ENCODE measurements at places on chromosomes 7 and 10.

GRCh38 chr7:40850017-40850416 lies 715.2 kb downstream of the SUGCT start:
- no peaks in the 10 kb centered on the region for H3K27me3 ChIP-seq
- H3K27ac ChIP-seq, result no peak overlapping the region
- H3K4me3 ChIP-seq, result no peak overlapping the region
- H3K36me3 ChIP-seq, result no peaks in the 10 kb centered on the region

DNA sequence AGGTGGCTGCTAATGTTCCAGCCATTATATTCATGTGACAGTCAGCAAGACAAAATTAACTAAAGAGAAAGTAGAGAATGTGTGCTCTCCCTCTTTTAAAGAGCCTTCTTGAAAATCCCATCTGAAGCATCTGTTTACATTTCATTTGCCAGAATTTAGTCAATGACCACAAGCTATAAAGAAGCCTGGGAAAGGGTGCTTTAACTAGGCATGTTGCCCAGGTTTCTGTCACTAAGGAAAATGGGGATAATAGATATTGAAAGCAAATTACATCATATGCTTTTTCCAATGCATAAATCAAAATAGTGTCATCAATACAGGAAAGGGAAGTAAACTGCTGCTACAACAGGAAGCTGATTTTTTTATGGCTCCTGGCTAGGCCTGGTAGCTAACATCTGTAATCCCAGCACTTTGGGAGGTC lies 67.7 kb downstream of the ELAPOR2 start:
- no peak overlapping the region for H3K4me3 ChIP-seq
- H3K27ac ChIP-seq, result no peak overlapping the region
- no peaks in the 10 kb centered on the region for H3K27me3 ChIP-seq
- H3K4me1 ChIP-seq, result peaks cover 7% of the 10 kb centered on the region

GRCh38 chr7:124633740-124634139 lies 131.9 kb downstream of the GPR37 start:
- no peaks in the 10 kb centered on the region for H3K4me1 ChIP-seq
- no peak for DNase-seq
- H3K27me3 ChIP-seq, result no peaks in the 10 kb centered on the region
- H3K27ac ChIP-seq, result no peak overlapping the region
- H3K4me3 ChIP-seq, result no peak overlapping the region

- no peak overlapping the region for H3K4me3 ChIP-seq
- DNase-seq, result no peak
- H3K27me3 ChIP-seq, result no peaks in the 10 kb centered on the region
- peaks cover 85% of the 10 kb centered on the region for H3K36me3 ChIP-seq
Observed at GRCh38 chr7:130877236-130877990, 143.4 kb upstream of the KLF14 start.

DNA sequence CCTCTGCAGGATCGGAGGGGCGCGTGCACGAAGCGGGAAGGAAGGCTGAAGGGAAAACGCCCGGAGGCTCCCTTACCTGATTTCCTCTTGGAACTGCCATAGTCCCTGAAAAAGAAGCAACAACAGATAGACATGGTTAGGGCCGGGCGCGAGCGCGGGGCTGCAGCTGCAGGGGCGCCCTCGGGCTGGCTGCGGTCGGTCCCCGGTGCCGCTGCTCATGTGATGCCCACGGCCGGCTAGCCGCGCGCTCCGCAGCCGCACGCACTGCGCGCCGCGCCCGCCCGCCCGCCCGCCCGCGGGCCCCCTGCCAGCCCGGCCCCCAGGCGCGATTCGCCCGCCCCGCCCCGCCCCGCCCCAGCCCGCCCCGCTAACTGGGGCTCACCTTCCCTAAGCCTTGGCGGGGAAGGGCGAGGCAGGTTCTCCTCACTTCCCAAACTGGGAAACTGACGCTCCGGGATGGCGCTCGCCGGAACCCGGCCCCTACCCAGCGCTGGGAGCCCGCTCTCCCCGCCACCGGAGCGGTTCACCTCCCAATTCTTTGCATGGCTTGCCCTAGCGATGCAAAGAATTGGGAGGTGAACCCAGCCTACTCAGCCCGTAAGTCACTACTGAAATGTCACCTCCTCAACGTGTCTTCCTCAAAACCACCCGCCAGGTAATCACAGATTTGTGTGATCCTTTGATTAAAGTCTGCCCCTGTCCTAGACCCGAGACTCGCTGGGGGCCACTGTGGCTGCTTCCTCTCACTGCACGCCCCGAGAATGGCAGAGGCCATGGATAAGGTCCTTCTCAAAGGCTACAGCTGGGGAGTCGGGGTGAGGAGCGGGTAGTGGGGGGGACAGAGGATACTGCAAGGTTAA lies 162.2 kb downstream of the SH3PXD2A start:
- H3K36me3 ChIP-seq, result peaks cover 17% of the 10 kb centered on the region
- H3K4me1 ChIP-seq, result peaks cover 23% of the 10 kb centered on the region
- peak overlapping the region; percentile 92 for H3K27ac ChIP-seq
- no peak overlapping the region for H3K4me3 ChIP-seq

- no peak overlapping the region for H3K4me3 ChIP-seq
- DNase-seq, result no peak
- no peaks in the 10 kb centered on the region for H3K36me3 ChIP-seq
Observed at GRCh38 chr7:24505968-24506367, 67.3 kb upstream of the PALS2 start.

- no peak overlapping the region for H3K27ac ChIP-seq
- H3K4me3 ChIP-seq, result no peak overlapping the region
- no peaks in the 10 kb centered on the region for H3K27me3 ChIP-seq
- DNase-seq, result no peak
- no peaks in the 10 kb centered on the region for H3K4me1 ChIP-seq
- H3K36me3 ChIP-seq, result no peaks in the 10 kb centered on the region
Observed at GRCh38 chr7:98276241-98276761, 5.2 kb upstream of the BRI3 start.

GRCh38 chr7:126727930-126728391 lies 524.8 kb downstream of the GRM8 start:
- no peak for DNase-seq
- peaks cover 7% of the 10 kb centered on the region for H3K4me1 ChIP-seq
- H3K4me3 ChIP-seq, result no peak overlapping the region
- H3K27ac ChIP-seq, result peak overlapping the region; percentile 43
- H3K36me3 ChIP-seq, result no peaks in the 10 kb centered on the region
- no peaks in the 10 kb centered on the region for H3K27me3 ChIP-seq

DNA sequence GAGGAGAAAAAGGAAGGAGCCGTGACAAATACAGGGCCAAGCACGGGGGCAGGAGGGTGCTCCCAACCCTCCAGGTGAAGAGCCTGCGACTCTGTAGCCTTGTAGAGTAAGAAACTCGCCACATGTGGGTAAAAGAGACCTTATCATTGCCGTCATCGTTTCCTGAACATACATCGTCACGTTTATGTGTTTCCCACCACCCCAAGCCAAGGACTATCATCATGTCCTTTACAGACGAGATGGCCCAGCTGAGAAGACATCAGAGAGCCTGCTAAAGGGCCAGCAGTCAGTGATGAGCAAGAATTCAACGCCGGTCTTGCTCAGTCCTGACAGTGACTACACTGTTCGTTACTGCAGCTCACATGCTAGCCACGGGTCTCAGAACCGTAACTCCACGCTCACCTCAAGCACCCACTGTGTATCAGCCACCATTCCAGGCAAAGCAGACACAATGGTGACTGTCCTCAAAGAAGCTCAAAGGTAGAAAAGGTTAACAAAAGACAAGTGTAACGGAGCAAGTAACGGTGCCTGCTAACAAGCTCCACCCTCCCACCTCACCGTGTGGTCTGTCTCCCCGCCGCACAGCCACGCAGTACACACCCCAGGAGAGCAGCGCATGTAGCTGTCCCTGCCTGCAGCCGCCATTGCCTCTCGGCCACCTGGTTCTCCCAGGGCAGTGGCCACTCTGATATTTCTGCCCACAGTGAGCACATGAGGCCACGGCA lies 147.8 kb downstream of the MAD1L1 start:
- H3K4me1 ChIP-seq, result no peaks in the 10 kb centered on the region
- H3K36me3 ChIP-seq, result no peaks in the 10 kb centered on the region
- no peak overlapping the region for H3K27ac ChIP-seq
- H3K4me3 ChIP-seq, result no peak overlapping the region
- no peak for DNase-seq

DNA sequence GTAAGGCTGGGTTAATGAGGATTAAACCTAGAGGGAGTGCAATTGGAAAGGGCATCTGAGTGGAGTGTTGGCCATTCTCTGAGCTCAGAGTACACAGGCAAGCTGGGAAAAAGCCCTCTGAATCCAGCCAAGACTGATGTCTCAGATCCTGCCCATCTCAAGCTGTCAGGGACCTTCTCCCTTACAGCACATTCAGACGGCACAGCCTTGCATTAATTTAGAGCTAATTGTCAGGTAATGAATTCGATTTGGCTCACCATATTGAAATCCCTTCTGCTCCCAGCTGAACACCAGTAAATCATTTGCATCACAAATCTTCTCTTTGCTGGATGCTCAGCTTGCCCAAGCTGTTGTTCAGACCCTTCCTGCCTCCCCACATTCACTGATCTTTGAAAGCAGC lies 399.3 kb upstream of the PODXL start:
- no peaks in the 10 kb centered on the region for H3K36me3 ChIP-seq
- H3K4me1 ChIP-seq, result no peaks in the 10 kb centered on the region
- H3K27me3 ChIP-seq, result no peaks in the 10 kb centered on the region
- no peak overlapping the region for H3K4me3 ChIP-seq
- DNase-seq, result no peak

GRCh38 chr7:128841921-128842673 lies 11.9 kb downstream of the FLNC start:
- H3K4me3 ChIP-seq, result no peak overlapping the region
- no peak overlapping the region for H3K27ac ChIP-seq
- no peaks in the 10 kb centered on the region for H3K4me1 ChIP-seq
- no peaks in the 10 kb centered on the region for H3K27me3 ChIP-seq
- no peak for DNase-seq

GRCh38 chr10:48184224-48184623 lies 90.3 kb downstream of the FRMPD2 start:
- H3K4me1 ChIP-seq, result no peaks in the 10 kb centered on the region
- no peaks in the 10 kb centered on the region for H3K36me3 ChIP-seq
- no peak overlapping the region for H3K4me3 ChIP-seq
- H3K27ac ChIP-seq, result no peak overlapping the region

DNA sequence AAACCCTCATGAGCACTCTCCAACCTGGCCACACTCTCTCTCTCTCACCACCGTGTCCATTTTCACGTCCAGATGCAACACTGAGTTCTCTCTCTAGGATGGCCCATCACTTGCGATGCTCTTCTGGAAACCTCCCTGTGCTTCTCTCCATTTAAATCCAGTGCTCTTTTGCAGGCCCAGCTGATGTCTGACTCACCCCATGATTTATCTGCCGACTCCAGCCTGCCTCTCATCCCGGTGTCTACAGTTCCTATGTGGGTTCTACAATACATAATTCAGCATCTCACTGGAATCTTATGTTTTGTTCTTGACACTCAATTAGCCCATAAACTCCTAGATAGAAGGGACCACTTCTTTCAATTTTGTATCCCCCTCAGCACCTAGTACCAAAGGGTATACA lies 5.0 kb downstream of the TPK1 start:
- H3K4me3 ChIP-seq, result no peak overlapping the region
- no peak for DNase-seq
- H3K27me3 ChIP-seq, result no peaks in the 10 kb centered on the region

DNA sequence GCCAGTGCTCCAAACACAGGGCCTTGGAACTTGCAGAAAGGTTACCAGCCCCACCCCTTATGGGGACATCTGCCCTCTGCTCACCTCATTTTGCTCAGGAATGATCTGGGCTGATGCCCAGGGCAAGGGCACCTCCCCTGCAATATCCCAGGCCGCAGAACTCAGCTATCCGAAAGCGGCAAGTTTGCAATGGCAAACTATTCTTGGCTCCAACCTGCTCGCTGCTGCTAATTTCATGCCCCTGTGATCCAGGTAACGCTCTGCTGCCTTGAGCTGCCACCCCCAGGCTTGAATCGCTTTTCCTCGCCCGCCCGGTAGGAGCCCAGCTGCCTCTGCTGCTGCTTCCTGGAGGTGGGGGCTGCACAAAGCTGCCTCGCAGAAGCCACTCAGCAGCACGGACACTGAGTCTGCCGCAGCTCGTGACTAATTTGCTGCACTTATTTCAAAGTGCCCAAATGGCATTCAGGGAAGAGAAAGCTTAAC lies 18.2 kb downstream of the SLC29A3 start:
- no peak for DNase-seq

- H3K27me3 ChIP-seq, result no peaks in the 10 kb centered on the region
- no peak overlapping the region for H3K4me3 ChIP-seq
- no peaks in the 10 kb centered on the region for H3K36me3 ChIP-seq
- no peaks in the 10 kb centered on the region for H3K4me1 ChIP-seq
Observed at GRCh38 chr10:43815181-43815885, 166.7 kb upstream of the ZNF32 start.

DNA sequence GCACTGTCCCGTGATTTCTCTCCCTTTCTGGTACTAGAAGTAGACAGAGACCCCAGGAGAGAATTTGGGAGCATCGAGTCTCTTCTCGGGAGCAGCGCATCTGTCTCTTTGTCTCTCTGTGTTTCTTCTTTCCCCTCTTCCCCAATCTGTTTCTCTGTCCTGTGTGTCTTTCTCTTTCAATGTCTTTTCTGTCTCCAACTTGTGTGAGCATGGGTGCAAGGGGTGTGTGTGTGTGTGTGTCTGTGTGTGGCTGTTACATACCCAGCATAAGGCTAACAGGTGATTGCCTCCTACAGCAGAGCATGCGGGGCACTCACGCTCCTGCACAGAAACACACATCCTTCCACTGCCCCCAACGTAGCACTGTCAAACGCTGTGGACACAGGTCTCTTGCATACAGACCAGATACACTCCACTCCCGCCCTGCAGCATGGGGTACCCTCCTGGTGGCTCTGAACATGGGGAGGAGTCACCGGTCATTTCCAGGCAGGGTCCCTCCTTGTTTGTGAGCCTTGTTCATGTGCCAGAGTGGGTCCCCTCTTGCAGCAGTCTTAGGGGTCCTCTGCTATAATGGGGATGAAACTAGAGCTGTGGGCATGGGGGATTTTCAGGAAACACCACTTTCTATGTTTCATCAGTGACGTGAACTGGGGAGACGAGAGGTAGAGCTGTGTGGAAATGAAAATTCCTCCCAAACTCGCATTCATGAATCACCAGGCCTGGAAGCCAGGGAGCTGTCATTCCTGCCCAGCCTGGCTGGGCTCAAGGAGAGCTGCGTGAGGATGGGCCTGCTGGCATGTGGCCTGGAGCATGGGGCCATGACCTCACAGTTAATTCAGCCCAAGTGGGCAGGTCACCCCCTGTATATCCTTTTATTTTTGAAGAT lies 980 bp downstream of the ADAMTS14 start:
- peaks cover 5% of the 10 kb centered on the region for H3K27me3 ChIP-seq
- H3K4me3 ChIP-seq, result no peak overlapping the region
- no peak overlapping the region for H3K27ac ChIP-seq
- peaks cover 10% of the 10 kb centered on the region for H3K4me1 ChIP-seq
- H3K36me3 ChIP-seq, result no peaks in the 10 kb centered on the region

DNA sequence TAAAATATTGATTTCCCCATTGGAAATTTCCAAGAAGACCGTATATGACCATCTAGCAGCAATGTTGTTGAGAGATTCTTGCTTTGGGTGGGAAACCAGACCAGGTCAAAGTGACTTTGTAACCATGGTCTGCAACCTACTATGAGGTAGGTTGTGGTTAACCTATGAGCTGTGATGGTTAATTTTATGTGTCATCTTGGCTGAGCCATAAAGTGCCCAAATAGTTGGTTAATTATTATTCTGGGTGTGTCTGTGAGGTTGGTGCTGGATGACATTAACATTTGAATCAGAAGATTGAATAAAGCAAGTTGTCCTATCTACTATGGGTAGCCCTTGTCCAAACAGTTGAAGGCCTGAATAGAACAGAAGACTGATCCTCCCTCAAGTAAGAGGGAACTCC lies 18.3 kb upstream of the RALA start:
- no peak for DNase-seq
- peak overlapping the region; percentile 41 for H3K27ac ChIP-seq
- H3K4me1 ChIP-seq, result peaks cover 16% of the 10 kb centered on the region
- no peak overlapping the region for H3K4me3 ChIP-seq

GRCh38 chr10:78335371-78335690 lies 301.7 kb downstream of the RPS24 start:
- H3K4me3 ChIP-seq, result no peak overlapping the region
- H3K27me3 ChIP-seq, result peaks cover 9% of the 10 kb centered on the region
- no peaks in the 10 kb centered on the region for H3K4me1 ChIP-seq
